Stomach (tissue), 19 donors: ENCODE measurements at places on chromosomes 12 and 14.

DNA sequence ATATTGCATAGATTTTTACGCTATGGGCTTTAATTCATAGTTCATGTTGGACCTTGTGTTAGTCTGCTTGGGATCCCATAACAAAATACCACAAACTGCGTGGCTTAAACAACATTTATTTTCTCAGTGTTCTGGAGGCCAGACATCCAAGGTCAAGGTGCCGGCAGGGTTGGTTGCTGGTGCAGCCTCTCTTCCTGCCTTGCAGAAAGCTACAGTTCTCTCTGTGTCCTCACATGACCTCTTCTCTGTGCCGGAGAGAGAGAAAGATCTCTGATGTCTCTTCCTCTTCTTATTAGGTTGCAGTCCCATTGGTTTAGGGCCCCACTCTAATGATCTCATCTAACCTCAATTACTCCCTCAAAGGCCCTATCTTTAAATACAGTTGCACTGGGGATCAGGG lies 170.5 kb downstream of the IPO8 start:
- DNase-seq: no peak

DNA sequence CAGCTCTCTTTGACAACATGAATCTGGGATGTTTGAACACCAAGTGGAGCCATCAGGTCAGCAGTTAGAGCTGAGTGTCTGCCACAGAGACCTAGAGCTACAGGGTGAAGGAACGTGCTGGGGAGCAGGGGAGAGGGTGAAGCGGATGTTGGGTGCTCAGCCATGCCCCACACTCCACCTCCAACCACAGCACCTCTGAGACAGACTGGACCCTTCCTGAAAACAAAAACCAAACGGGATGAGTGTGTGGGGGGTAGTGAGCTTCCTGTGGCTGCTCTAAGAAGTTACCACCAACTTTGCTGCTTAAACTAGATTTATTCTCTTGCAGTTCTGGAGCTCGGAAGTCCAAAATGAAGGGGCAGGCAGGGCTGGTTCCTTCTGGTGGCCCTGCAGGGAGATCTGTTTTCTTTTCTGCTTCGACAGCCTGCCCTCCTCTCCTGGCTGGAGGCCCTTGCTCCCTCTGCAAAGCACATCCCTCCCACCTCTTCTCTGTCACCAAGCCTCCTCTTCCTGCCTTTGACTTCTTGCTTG lies 5.6 kb upstream of the GOLGA3 start:
- no peak for DNase-seq

DNA sequence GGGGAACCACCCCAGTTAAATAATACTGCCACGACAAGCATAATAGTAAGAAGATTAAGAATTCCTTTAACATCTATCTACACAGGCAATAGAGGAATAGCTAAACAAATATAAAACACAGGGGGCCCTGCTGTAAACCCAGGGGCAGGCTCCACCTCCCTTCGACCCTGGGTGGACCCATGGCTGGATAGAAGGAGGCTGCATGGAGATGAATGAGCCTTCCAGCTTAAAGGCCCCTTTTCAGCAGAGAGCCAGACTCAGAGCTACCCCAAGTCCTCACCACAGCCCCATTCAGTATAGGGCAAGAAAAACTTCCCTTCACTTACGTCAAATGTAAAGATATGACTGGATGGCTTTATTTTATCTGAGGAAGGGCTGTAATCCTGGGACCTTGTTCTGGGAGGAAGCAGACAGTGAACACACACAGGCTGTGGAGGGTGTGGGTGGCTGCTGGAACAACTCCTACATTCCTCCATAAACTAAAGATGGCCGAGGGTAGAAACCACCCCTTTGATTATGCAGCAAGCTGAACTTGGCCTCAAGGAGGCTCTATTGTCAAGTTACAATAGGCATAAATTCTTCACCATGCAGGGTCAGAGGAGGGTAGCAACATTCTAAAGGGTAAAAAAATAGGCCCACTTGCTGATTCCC lies 30.4 kb downstream of the NUAK1 start:
- peak; percentile 72 for DNase-seq

- DNase-seq: no peak
Measured at GRCh38 chr12:91922139-91922538, 223.5 kb downstream of the BTG1 start.

GRCh38 chr12:111741235-111741812 lies 25.4 kb upstream of the ALDH2 start:
- DNase-seq: peak; percentile 65

DNA sequence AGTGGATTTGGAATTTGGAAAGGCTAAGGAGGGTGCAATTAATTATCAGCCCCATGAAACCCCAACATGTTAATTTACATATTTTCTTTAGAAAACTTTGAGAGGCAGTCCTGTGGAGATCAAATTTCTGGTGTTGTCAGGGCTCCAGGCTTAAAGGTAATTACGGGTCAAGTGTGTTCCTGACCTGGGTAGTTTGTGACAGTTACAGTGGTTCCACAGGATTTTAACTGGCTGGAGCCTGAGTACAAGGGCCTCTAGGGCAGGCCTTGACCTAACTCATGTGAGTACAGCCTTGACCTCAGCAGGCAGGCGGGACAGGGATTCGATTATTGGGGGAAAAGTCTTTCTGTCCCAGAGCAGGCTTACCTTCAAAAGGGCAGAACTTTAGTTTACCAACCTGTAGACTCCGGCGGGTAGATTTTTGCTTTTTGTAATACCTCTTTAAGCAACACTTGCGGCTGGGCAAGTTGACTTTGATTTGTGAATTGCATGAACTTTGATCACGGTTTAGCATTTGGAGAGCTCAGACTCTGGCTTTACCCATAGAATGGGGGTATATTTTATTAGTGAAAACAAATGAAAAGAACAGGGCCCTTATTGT lies 8.4 kb upstream of the PPTC7 start:
- peak; percentile 31 for DNase-seq

GRCh38 chr12:46266382-46266791 lies 2.5 kb downstream of the SLC38A1 start:
- no peak for DNase-seq

DNA sequence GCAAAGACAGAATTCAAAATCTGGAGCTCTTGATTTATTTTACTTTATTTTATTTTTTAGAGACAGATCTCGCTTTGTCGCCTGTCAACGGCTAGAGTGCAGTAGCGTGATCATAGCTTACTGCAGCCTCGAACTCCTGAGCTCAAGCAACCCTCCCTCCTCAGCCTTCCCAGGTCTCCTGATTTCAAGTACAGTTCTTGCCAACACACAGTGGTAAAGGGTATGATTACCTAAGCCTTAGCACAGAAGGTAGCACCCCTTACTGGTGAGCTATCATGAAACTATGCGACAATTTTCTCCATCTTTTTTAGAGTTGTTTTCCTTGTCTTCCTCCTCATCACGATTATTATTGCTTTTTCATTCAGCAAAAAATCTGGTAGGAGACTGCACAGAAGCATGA lies 94.3 kb upstream of the ETV6 start:
- no peak for DNase-seq

DNA sequence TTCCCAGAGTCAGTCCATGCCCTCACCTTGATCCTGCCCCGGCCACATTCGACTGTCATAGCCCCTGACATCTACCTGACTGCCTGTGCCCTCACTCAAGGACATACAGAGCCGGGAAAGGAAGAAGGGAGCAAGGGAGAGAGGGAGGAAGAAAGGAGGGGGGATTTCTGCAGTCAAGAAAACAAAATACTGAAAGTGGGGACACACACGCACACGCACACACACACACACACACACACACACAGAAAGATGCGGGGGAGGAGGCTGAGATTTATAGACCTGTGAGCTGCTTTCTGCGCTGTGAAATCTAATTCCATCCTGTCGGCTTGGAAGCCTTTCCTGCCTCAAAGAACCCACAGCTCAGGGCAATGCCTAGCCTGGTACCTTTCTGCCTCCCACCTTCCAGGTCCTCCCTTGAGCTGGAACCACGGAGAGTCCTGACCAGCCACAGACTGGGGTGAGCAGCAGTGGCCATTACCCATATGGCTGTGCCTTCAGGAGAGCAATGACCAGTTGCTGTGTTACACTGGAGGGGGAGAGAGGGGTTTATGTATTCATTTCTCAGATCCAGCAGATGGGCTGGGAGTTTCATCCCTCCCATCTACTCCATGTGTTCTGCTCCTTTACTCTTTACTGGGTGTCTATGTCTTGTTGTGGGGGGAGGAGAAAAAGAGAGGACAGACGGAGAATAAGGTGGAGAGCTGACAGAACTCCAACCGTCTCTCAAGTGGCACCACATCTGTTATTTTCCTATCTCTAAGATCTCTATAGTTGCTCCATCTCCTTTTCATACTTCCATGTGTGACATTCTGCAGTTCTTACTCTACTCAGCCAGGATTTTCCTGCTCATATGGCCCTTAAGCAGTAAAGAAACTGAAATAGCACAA lies 12.9 kb downstream of the C14orf93 start:
- DNase-seq: no peak

DNA sequence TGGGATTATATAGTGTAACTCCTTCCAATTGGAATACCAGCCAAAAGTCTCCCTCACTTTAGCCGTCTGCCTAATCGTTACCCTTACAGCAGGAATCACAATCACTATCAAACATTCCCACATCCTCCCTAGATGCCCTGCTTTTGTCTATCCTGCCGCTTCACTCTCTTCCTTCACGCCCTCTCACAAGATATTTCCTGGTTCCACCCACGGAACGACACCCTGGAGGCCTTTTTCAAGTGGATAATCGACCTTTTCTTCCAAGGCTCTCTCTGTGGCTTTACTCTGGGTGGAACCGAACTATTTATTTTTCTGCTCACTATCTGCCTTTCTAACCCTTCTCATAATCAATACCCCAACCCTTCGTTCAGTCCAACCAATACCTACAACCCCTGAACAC lies 58.9 kb downstream of the MOK start:
- DNase-seq: no peak

DNA sequence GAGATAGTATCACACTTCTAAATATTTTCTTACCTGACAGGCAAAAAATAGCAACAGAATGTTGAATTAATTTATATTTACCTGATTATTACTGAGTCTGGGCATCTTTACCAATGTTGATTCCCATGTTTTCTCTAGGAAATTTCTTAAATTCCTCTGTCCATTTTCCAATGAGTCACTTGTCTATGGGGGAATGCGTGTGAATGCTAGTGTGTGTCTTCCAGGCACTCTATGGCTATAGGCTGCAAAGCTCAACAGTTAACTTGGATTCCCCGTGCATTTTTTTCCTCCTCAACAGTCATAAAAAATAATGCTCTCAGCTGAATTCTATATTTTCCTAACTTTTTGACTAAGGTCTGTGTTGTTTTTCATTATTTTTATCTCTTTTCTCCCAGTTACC lies 1385.8 kb upstream of the FLRT2 start:
- DNase-seq: no peak

GRCh38 chr14:106347291-106347778 lies 821.0 kb downstream of the TMEM121 start:
- no peak for DNase-seq

DNA sequence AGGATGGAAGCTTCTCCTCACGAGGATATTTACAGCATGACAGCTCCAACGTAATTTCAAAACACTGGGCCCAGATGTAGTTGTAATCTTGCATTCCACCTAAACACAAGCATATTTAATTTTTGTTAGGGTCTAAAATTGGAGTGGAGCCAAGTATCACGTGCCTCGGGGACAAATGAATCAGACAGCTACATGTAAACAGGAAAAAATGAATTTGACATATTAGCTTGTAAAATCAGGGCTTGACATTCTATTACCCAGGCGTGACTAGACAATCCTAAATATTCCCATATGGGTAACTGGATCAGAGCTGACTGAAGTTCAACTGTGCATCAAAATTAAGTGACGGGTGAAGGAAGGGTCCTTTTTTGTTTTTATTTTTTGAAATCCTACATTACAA lies 59.0 kb downstream of the MDM2 start:
- no peak for DNase-seq

DNA sequence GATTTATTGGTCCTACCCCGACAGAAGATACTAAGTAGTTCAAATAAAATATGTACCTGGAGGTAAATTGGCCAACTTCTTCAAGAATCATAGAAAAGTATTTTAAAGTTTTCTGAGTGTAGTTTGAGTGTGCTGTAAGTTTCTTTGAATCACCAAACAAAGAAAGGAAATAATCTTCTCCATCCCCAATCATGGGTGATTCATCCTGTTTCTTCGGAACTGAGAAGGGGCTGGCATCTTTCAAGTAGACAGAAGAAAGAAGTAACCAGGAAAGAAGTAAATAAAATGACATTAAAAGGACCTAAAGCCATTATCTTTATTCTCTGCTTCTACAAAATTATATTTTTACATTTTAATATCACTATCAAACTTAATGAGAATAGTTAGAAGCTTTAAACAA lies 6.8 kb downstream of the LMNTD1 start:
- DNase-seq: no peak

DNA sequence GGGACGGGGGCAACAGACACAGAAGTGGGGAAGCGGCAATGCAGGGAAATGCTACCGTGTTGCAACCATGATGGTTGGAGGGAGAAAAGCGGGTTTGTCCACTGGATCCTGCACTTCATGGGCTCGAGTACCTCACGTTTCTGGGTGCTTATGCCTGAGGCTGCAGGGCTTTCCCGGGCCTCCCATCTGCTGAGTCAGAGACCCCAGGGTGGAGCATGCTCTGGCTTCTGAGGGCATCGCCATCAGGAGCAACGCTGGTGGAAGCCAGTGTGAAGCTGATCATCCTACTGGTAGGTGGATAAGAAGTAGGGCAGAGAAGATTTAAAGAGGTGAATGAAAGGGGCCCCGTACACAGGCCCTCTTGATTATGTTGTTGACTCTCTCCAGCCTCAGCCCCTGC lies 5.0 kb upstream of the ADGRD1 start:
- no peak for DNase-seq

- peak; percentile 69 for DNase-seq
Measured at GRCh38 chr12:104998423-104999346, 12.6 kb downstream of the NOPCHAP1 start.
